ENCODE measurements at places on chromosomes 5 and 9.

- no peak for DNase-seq
Observed at GRCh38 chr5:60806591-60807243, 37.4 kb downstream of the ELOVL7 start.

DNA sequence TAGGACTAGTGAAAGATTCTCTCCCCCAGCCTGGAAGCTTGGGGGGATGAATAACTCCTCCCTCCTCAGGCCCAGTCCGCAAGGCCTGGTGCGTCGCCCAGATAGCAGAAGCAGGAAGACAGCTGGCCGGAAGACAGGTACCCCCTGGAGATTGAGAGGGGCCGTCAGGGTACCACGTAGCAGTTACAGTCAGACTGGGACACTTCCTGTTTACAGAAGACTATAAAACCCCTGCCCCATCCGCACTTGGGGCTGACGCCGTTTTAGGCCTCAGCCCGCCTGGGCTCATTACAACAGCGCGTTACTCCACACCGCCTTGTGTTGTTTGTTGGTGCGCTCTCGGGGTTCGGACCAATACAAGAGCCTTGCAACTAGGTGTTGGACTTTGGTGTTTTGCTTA, 15.4 kb downstream of the SEMA6A start:
- DNase-seq = no peak

- DNase-seq = no peak
Observed at GRCh38 chr5:2701592-2701991, 49.9 kb downstream of the IRX2 start.

DNA sequence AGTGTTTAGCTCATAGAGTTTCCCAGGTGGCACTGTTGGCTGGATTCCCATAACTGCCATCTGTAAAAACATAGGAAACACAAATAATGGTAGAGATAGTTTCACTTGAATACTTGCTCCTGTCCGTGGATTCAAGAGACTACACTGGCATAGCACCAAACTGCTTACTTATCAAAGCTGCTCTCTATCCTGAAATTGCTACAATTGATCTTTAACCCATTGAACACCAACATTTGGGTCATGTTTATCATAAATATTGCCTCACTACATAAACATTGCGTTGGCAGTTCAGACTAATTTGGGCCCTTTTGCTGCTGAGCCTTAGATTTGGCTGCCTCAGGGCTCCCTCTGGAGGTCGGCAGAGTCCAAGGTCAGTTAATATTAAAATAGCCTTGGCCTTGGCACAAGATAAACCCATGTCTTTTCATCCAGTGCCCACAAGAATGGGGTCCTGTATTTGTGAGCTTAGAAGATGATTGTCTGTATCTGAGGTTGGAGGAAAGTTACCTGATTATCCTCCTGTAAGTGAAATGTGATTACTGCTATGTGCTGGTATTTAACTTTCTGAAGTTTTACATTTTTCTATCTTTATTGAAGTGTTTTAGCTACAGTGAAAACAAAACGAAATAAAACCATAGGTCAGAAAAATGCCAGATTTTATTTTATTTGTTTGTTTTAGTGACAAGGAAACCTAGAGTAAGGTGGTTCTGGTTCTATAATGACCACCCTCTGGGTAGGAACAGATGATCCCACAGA, 4.0 kb upstream of the RANBP3L start:
- peak; percentile 67 for DNase-seq

DNA sequence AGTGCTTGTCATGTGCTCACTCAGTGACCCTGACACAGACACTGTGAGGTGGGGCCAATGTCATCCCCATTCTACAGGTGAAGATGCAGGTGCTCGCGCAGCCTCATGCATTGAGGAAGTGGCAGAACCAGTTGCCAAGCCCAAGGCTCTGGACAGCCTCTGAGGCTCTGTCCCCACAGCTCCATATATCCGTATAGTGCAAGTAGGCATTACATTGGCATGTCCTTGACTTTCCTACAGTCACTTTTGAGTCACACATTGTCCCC, 58.8 kb upstream of the ANGPTL2 start:
- no peak for DNase-seq

- DNase-seq = no peak
Observed at GRCh38 chr9:127446713-127447415, 4.3 kb downstream of the RPL12 start.

- DNase-seq = peak; percentile 95
Observed at GRCh38 chr5:77775790-77776553, at the start of gene TBCA. TSS of gene TBCA (minus strand) at chr5:77776339. CDS start at chr5:77776257, 82 bp downstream.

DNA sequence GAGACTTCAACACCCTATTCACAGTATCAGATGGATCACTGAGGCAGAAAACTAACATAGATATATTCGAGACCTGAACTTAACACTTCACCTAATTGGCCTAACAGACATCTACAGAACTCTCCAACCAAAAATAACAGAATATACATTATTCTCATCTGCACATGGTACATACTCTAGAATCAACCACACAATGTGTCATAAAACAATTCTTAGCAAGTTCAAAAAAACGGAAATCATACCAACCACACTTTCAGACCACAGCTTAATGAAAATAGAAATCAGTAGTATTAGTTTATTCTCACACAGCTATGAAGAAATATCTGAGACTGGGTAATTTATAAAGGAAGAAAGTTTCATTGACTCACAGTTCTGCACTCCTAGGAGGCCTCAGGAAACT, 387.9 kb downstream of the DEPDC1B start:
- no peak for DNase-seq

- no peak for DNase-seq
Observed at GRCh38 chr9:10331157-10331556, 281.6 kb downstream of the PTPRD start.

GRCh38 chr9:5146241-5146640, 39.2 kb downstream of the INSL6 start:
- DNase-seq = no peak

DNA sequence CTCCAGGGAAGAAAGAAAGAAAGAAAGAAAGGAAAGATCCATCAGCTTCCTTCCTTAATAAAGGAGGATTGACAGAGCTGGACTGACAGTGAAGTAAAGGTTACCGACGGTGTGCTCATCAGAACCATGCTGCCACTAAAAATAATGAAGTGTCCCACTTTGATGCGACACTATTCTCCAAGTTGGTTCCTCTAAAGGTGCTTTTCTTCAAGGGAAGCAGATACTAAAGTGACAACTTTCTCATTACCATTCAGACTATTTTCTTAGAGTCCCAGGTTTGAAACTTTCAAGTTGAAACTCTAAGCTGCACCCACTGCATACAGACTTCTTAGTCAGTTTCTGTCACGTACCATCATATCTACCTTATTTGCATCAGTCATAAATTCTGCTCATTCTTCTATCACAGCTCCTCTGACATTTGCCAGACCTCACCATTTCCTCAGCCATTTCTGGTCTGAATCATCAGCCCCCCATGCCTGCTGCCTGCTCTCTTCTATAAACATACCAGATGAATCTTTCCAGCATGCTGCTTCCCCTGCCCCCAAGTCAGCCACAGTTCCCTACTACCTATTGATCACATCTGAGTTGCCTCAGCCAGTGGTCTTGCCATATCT, 177.6 kb downstream of the DEPDC1B start:
- no peak for DNase-seq

DNA sequence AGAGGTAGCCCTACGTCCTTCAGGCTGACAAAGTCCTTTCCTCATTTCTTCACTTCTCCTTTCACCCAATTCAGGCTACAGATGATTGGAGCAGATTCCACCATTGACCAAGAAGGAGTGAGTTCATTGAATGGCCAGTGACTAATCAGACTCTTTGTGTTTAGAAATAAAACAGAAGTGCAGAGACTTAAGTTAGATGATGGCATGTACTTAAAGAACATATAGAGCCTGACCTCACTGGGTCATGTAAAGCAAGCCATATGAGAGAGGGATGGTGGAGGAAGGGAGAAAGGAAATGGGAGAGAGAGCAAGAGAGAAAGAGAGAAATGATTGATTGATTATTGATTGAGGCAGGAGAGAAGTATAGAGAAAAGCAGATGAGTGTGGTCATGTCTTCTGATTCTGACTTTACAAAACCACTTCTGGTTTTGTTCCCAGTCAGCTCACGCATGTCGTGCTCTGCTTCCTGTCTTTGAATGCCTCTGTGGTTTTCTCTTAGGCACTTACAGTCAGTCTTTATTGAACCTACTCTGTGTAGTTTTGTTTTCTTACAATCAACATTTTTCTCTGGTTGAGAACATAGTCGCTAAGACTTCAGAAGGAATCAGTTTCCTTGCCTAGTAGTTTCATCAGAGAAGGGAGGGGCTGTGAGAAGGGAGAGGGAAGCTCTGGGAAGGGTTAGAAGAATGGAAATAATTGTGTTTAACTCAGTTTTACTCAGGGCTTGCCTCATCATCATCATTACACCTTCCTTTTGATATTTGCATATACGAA, 149.2 kb upstream of the KLF9 start:
- DNase-seq = no peak

DNA sequence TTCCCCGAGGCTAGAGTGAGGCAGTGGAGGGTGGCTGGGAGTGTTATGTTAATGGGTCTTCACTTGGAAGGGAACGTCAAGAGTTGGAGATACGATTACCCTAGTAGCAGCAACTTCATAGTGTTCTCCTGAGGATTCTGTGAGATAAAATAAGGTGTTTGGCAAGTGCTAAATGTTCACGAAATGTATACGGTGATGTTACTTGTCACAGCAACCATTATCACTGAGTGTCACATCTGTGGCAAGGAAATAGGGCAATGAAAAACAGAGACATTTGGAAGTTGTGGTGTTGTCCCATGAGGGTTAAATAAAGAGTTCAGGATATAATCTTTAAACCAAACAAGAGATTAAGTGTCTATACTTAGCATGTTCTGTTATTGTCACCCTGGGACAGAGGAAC, 183.3 kb downstream of the ALDH1A1 start:
- DNase-seq = no peak

DNA sequence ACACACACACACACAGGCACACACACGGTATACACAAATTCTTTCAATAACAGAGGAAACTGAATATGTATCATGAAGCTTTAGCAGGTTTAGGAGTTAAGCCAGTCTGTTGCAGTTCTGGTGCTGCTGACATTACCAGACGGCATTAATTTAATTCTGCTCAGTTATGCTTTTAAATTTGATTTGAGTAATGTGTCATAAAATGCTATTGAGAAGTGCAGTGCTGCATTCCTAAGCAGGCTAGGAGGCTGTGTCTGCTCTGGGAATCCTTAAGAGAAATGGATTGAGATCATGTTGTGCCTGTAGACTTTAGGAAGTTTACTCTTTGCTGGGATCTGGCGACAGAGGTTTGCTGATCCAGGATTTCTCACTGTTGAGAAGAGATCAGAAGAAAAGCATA, 733.8 kb downstream of the BRINP1 start:
- DNase-seq = no peak

DNA sequence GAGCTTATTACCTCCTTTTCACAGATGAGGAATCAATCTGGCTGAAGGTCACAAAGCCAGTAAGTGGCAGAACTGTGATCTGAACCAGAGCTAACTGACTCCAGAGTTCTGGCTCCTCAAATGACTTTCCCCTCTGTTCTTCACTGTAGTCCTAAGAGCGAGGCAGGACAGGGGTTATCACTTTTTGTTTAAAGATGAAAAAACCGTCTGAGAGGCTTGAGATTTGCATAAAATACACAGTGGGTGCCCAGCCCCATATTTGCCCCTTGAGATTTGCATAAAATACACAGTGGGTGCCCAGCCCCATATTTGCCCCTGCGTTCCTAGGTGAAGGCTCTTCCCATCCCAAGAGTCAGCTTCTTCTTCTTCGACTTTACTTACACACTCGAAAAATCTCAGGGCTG, 667 bp downstream of the FBXO10 start:
- DNase-seq = no peak

DNA sequence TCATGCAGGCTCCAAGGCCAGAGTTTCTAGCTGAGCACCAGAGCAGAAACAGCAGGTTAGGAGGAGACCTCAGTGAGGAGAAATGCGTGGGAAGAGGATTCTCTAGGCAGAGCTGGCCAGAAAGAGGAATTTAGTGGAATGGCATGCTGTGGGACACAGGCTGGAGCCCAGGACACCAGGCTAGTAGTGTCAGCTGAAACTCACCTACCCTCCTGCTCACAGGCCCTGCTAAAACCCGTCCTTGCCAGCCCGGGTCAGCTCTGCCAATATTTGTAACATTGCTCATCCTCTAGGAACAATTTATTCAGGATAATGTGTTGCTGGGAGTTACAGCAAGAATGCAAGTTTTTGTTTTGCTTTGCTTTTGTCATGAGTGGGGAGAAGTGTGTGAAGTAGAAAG, 40.2 kb upstream of the AGXT2 start:
- DNase-seq = no peak

GRCh38 chr9:134489621-134490408, 151.8 kb upstream of the COL5A1 start:
- DNase-seq = no peak

GRCh38 chr5:39765366-39765765, 340.6 kb upstream of the DAB2 start:
- DNase-seq = no peak

- no peak for DNase-seq
Observed at GRCh38 chr9:101516655-101517054, 17.0 kb upstream of the RNF20 start.

DNA sequence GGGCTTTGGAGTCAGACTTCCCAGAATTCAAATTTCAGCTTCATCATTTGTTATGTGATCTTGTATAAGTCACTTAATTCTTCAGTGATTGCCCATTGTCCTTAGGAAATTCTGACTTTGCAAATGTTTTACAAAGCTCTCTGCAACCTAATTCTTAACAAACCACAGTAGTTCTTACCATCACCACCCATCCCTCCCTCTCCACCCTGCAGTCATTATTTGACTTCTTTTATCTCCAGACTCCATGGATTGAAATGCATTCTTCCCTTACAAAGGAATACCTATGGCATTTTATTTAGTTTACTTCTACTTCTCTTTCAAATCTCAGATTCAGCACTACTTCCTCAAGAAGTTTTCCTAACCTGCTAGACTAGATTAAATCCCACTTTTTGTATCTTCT, 23.1 kb downstream of the SHLD3 start:
- no peak for DNase-seq

- no peak for DNase-seq
Observed at GRCh38 chr9:88183798-88184495, 45.7 kb upstream of the SPATA31C2 start.

DNA sequence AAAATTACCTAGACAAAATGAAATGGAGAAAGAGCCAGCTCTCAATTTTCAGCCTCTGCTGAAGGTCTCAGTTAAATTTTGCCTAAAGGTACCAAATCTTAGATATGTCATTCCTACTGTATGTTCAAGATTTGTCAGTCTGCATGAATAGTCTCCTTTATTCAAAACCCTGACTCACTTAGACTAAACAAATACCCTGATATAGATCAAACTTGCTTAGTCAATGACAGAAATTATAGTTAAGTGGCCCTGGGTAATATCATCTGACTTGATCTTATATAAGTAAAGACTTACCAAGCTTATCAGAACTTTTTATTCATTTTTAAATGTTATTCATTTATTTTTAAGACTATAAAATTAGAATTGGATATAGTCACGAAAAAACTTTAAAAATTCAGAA, 12.2 kb downstream of the MEGF9 start:
- DNase-seq = no peak

DNA sequence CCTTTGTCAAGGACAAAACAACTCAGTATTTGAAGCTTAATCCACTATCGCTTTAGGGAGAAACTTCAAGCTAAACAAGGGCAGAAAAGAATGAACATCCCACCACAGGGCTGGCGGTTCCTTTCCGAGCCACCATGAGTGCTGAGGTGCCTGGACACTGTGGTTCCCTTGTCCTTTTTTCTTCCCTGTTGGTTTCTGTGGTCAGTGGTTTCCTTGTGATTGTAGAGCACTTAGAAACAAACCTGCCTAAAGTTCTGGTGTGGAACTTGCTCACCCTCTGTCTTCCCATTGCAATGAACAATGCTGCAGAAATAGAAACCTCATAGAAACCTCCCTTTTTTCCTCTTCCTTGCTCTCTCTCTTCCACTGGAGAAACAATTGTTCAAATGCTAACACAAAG, 79.3 kb upstream of the TBC1D2 start:
- no peak for DNase-seq

- DNase-seq = no peak
Observed at GRCh38 chr5:32802764-32803163, 91.6 kb downstream of the NPR3 start.
